Activated T-cell treated with anti-CD3 and anti-CD28 coated beads, Interleukin-2, amount 50 U/mL, for 1 hour (primary cell): ENCODE measurements at places on chromosomes 13 and 19.

- DNase-seq = no peak
Measured at GRCh38 chr13:51311231-51311630, 28.3 kb upstream of the SERPINE3 start.

GRCh38 chr19:39479916-39480315, 722 bp upstream of the TIMM50 start:
- DNase-seq = no peak

DNA sequence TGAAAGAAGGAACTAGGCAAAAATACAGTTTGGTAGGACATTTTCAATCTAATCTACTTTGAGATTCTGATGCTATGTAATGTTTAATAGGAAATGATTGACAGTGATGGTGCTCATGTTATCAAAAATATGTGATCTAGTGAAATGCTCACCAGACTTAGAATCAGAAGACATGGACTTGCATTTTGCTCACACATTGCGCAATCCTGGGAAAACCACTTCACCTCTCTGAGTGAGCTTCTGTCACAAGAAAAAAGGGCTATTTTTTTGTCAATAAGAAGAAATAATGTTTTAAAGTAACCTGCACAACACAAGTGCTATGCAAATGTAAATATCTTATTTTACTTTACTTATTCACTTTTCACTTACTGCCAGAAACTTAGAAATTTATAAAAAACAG, 380.9 kb upstream of the HTR2A start:
- no peak for DNase-seq

DNA sequence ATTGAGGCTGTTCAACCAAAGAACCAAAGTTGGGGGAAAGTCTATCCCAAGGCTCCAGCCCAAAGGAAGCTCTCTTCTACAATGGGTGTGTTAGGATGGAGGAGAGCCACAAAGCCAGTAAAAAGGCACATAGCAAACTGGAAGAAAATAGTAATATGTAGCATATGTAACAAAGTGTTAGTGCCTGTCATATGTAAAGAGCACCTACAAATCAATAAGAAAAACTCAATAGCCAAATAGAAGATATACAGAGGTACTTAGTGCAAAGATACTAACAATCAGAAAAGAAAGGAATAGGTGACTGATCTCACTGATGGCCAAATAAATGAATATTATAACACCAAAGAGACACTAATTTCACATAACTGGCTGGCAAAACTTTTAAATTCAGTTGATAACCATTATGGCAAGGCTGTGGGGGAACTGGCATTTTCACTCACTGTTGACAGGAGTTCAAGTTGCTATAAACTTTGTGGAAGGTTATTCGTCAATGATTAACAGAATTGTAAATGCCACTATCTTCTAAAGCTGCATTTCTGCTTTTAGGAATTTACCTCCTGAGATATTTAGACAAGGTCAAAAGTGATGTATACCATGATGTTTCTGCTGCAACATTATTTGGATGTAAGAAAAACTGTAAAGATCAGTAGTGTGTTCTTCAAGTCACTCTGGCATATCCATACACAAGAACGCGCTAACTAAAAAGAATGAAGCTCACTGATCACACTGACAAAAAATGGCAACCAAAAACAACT, 110.8 kb downstream of the GNG7 start:
- DNase-seq = no peak

DNA sequence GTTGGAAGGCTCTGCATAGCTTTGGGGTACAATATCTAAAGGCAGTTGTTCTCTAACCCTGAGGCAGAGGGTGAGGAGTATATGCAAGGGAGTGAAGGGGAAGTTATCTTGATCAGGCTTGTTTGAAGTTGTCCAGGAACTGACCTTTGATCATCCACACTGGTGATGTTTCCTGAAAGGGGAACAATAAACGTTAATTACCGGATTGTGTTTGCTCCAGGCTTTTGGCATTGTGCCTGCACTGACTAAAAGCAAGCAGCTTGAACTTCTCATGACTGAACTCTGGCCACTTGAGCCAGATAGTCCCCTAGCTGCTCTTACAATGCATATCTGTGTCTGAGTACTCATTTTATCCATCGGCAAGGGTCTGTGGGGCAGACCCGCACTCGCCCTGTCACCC, 27.0 kb upstream of the ZNF726 start:
- DNase-seq = no peak

GRCh38 chr19:42311657-42312056, 1.5 kb upstream of the TMEM145 start:
- DNase-seq = no peak

GRCh38 chr19:18204394-18205199, 755 bp upstream of the RAB3A start:
- DNase-seq = no peak

DNA sequence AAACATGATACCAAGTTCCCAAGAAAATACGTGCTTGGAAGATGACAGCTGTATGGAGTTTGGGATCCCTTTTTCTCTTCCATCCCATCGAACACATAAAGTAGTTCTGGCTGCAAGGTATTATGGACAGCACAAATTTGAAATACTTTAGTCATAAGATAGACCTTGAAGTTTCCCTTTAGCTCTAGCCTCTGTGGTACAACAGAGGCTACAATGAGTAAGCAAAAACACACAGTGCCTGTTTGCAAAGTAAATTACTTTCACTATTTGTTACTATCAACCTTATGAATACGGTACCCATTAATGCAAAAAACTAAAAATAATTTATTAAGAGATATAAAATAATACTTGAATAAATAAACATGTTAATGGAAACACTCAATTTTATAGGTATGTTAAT, 21.0 kb upstream of the LRCH1 start:
- DNase-seq = no peak

GRCh38 chr19:55336101-55336500, 3.6 kb upstream of the KMT5C start:
- DNase-seq = no peak
